ENCODE measurements at places on chromosomes 3 and 15.

- no peak for DNase-seq
These were observed 30.1 kb downstream of the FAIM start for GRCh38 chr3:138638641-138639040.

DNA sequence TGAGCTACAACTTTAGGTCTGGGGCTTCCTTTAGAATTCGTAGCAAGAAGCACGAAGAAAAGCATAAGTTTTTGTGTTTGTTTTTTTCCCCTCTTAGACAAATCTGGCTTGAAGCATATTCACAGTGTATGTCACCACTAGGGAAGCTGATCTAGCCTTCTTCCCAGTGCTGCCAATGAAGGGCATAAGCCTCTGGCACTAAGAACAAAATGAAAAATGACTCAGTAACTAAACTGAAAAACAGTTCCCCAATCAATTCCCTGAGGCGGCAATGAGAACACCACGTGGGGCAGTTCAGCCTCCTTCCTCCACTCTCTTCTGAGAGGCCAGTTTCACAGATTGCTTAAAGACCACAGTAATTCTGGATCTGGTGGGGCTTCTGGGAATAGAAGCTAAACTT lies 338.1 kb downstream of the GAP43 start:
- no peak for DNase-seq

DNA sequence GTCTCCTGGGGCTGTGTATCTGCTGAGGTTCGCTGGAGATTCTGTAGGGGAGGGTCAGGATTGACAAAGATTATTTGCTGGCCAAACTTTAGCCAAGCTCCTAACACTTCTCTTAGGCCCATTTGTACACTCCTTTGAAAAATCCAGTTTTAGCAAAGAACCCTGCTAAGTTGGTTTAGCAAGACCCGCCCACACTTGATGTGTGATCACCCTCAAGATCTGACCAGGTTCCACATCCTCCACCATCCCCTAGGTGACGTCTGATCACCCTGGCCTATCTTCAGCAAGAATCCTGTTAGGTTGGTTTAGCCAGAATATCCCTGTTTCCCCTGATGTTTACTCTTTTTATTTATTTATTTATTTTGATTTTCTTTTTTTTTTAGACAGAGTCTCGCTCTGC lies 14.8 kb upstream of the SLC35G2 start:
- DNase-seq, result no peak

GRCh38 chr15:70053001-70053715 lies 44.6 kb downstream of the TLE3 start:
- DNase-seq, result no peak

DNA sequence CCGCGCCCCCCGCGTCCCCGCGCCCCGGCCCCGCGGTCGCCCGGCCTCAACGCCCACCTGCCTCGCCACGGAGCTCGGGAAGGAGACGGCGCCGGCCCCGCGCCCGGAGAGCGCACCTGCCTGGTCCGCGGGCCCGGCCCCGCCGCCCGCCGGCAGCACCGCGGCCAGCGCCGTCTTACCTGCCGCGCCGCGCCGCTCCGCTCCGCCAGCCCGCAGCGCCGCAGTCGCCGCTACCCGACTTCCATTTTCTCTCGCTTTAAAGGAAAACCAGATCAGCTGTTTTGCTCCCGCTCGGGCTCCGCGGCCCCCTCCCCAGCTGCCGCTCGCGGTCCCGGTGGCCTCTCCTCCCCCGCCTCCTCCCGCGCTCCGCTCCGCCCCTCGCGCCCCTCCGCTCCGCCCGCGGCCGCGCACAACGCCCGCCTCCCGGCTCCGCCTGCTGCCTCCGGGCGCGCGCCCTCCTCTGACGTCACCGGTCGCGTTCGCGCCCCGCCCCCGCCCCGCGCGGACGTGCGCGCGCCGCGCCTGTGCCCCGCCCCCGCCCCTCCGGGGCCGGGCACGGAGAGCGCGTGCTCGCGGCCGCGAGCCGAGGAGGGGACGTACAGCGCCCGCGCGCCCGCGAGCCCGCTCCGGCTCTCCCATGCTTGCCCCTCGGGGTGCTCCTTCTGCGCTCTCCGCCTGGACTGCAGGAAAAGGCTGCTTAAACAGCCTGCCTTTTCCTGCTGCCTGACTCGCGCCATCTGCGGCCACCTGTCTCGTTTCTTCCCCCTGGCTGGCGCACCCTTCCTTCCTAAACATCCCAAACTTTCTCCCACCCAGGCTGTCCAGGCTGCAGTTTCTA lies 159.8 kb upstream of the CHRNA7 start:
- peak; percentile 73 for DNase-seq

DNA sequence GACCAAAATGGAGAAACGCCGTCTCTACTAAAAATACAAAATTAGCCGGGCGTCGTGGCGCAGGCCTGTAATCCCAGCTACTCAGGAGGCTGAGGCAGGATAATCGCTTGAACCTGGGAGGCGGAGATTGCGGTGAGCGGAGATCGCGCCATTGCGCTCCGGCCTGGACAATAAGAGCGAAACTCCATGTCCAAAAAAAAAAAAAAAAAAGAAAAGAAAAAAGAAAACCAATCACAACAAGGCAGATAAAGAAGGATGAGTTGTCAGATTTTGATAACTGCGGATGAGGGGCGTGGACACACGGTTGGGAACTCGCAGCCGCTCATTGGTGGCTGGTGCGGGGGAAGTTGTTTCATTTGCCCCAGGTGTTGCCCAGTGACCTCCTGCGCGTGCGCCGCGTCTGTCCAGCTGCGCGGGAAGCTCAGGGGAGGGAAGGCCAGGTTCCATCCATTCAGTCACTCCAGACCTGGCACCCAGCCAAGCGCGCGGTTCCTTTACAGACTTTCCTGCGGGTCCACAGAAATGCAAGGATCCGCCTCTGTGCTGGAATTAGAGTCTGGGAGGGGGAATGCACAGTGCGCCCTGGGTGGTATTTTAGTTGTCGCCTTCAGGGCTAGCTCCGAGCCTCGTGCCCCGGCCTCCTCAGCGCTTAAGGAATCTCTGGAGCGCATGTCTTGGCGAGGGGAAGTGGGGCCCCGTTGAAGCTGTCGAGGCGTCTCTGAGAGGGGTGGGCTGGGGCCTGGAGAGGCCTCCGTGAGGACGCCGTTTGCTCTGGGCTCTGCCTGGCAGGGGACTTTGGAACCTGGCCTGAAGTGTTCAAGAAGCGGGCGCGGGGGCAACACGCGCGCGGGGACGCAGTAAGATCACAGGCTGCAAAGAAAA lies 708 bp upstream of the GCHFR start:
- DNase-seq, result peak; percentile 43

GRCh38 chr3:114442246-114442645 lies 148.4 kb downstream of the TIGIT start:
- DNase-seq, result no peak

GRCh38 chr15:73125219-73125618 lies 73.0 kb downstream of the NEO1 start:
- DNase-seq, result no peak

DNA sequence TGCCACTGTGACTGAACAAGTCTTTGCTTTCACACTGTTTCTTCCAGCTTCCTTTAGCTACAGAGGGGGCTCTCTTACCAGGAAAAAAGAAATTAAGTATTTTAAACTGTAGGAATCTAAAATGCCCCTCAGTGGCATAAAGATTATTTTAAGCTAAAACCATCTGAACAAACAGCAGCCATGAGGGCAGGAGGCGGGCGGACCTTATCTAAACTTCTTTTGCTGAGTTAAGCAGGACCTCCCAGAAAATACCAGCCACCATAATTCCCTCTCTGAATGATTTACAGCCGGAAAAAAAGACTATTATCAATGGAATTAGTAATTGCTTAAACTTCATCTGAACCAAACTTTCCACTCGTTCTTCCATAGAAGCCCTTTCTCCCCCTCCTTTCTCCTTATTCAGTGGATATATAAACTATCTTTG lies 5.2 kb upstream of the TOPAZ1 start:
- DNase-seq, result no peak

- DNase-seq, result no peak
These were observed 16.1 kb downstream of the CHAC1 start for GRCh38 chr15:40969363-40969762.

GRCh38 chr3:171940151-171940649 lies 97.1 kb downstream of the TMEM212 start:
- DNase-seq, result no peak

DNA sequence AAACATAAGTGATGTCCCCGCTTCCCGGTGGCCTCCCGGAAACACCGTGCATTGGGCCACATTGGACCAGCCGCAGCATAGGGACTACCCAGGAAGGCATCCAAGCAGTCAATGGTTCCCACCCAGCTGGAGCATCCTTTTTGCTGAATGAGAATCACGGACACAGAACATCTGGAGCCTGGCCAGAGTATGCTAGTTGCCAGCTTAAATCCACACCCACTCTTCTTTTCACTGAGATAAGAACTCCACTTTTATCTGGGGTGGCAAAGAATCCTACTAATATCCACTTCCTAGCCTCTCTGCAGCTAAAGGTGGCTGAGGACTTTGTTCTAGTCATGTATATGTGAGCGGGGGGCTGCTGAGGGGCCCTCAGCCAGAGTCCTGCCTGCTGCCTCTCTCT lies 95.2 kb upstream of the PLXNA1 start:
- no peak for DNase-seq

- no peak for DNase-seq
These were observed 63.9 kb upstream of the TSC22D2 start for GRCh38 chr3:150344079-150344759.

GRCh38 chr3:4820296-4821121 lies 158.7 kb upstream of the BHLHE40 start:
- no peak for DNase-seq

- DNase-seq, result no peak
These were observed 106.3 kb upstream of the BOC start for GRCh38 chr3:113105093-113105449.

DNA sequence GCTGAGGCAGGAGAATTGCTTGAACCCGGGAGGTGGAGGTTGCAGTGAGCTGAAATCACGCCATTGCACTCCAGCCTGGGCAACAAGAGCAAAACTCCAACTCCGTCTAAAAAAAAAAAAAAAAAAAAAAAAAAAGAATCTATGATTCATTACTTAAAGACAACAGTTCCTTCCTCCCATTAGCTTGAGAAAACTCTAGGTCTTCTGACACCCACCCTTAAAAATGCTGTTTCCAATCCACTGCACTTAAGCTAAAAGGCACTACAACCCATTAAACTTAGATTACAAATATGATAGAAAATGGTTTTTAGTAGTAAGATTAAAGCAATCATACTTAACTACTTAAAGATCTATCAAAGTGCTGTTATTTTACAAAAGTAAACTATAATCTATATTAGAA lies 40.0 kb upstream of the BHLHE40 start:
- DNase-seq, result no peak

DNA sequence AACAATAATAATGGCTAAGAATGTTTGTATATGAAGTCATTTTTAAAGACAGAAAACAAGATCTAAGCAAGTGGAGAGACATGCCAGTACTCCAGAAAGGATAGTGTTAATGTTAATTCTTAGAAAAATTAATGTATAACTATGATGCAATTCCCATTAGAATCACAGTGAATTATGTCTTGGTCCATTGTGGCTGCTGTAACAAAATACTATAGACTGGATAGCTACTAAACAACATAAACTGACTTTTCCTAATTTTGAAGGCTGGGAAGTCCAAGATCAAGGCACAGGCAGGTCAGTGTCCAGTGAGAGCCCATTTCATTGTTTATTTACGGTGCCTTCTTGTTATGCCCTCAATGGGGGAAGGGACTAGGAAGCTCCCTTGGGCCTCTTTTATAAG lies 32.7 kb upstream of the CSPG4 start:
- DNase-seq, result no peak

GRCh38 chr15:33641069-33641468 lies 327.2 kb upstream of the CHRM5 start:
- no peak for DNase-seq

GRCh38 chr3:12004741-12005513 lies 739 bp downstream of the SYN2 start:
- no peak for DNase-seq

GRCh38 chr3:116093374-116093773 lies 351.9 kb downstream of the LSAMP start:
- DNase-seq, result no peak

GRCh38 chr3:70342149-70342548 lies 29.7 kb upstream of the MDFIC2 start:
- no peak for DNase-seq

- no peak for DNase-seq
These were observed 34.3 kb downstream of the GOLIM4 start for GRCh38 chr3:168061332-168061996.

DNA sequence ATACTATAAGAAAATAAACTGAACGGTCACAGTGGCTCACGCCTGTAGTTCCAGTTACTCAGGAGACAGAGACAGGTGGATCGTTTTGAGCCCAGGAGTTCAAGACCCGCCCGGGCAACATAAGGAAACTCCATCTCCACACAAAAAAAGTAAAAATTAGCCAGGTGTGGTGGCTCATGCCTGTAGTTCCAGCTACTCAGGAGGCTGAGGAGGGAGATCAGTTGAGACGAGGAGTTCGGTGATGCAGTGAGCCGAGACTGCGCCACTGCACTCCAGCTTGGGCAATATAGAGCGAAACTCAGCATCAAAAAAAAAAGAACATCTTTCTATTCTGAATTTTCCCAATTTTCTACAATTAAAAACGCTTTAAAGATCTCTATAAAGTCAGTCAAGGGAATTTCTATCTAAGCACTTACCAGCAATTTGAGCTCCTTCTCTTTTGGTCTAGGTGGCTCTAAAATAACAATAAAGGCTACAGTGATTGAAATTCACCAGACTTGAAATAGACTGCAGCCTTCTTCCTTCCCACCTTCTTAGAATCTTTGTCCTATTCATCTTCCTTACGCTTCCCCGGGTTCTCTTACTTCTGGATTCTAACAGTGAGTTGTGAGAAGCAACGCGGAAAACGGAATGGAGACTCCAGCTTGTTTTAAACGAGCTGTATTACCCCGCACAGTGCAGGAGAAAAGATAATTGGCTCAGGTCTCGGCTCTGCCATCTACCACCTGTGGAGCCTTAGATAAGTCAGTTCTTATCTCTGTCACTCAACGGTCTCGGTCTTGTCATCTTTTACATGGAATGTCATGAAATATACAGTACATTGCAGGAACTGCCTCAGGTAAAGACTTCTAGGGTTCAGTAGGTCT lies 812 bp upstream of the SEC62 start:
- DNase-seq, result no peak

DNA sequence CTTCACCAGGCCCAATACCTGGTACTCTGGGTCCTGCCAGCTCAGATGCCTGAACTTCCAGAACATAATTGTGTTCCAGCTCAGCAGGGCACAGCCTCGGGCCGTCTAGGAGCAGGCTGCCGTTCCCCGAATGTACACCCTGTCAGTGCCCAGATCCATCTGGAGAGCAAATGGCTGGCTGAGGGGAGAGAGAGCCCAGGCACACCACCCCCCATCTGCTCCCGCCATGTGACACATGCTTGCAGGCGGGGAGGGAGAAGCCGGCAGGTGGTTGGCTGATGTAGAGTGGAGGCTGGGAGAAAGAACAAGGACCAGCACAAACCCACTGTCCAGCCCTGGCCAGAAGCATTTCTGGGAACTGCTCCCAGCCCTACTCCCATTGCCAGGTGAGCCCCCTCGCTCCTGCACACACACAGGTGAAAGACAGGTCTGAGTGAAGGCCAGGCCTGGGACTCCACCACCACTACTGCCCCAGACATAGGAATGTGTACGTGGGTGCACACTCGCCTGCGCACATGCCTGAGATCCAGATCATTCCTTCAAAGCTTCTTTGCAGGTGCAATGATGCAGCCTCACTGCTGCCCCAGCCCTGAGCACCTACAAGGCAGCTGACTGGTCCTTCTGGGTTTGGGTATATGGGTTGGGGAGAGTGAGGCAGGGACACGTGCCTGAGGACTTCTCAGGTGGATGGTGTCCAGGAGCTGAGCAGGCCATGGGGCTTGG lies 53.5 kb downstream of the SEMA5B start:
- DNase-seq, result no peak

- no peak for DNase-seq
These were observed 52.6 kb downstream of the SYNM start for GRCh38 chr15:99157456-99157855.

- DNase-seq, result no peak
These were observed 104.4 kb upstream of the RBMS3 start for GRCh38 chr3:29176501-29176900.
